ENCODE measurements at places on chromosomes 2 and 18.

GRCh38 chr18:13871701-13872100 is 43.6 kb downstream of the MC2R start:
- DNase-seq, result no peak

DNA sequence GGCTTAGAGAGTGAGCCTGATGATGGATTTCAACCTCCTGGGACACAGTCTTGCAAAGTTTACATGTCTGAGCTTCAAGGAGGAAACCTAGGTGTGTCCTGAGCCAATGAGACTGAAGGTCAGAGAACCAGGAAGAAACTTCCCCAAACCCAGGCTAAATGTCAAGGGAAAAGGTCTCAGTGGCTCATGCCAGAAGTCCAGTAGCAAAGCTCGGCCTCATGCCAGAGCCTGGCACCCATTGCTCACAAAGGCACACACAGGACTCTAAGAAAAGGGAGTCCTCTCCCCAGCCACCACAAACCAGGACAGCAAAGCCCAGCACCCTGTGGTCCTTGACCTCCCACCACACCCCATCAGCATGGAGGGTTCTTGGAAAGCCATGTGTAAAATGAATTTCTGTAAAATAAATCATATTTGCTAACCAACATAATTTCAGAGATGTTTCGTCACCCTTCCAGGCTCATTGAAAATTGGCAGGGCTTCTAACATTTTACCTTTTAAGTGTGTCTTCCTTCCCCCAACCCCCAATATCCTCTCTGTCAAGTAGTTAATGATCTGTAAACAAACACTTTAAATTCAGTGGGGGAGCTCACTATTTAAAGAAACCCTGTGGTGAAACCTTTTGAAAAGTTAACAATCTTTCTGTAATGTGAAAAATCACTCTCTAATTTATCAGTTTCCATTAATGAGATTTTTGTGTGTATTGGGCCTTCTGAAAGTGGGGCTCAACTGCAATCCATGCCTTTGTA is 77.1 kb downstream of the BCL11A start:
- no peak for DNase-seq

DNA sequence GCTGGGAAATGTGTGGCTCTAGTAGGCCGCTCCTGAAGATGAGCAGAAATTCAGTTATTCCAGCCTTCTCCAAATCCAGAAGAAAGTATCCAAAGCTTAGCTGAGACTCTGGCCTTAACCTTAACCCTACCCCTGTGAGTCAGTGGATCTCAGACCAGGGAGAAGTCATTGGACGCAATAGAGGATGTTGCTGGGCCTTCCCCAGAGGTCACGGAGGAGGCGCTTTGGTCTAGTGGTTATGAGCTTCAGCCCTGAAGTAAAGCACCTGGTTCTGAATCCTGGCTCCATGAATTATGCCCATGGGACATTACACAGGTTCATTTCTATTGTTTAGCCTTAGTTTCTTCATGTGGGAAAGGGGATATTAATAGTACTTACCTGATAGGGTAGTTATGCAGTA is 24.0 kb downstream of the PKDCC start:
- DNase-seq, result no peak

GRCh38 chr2:110843959-110844510 is 111.7 kb downstream of the ACOXL start:
- DNase-seq, result no peak

GRCh38 chr2:65706411-65706810 is 274.0 kb upstream of the SPRED2 start:
- no peak for DNase-seq

- DNase-seq, result no peak
These were observed 16.8 kb downstream of the PPP1CB start for GRCh38 chr2:28768422-28768821.

- DNase-seq, result no peak
These were observed 119.6 kb upstream of the EPAS1 start for GRCh38 chr2:46177461-46178089.

DNA sequence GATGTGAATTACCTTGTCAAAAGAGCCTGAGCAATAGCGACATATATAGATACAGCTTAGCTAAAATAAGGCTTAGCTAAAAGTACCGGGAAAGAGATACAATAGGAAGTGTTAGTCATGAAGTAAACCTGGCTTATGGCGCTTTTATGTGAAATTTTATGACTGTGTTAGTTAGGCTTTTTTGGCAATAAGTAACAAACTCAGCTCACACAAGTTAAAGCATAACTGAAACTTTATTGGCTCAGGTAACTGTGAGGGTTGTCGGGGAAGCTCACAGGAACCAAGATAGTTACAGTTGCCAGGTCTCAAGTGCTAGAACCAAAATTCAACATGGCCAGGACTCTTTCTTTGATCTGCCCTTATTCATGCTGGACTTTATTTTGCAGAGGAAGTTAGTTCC is 925.0 kb upstream of the GYPC start:
- no peak for DNase-seq

DNA sequence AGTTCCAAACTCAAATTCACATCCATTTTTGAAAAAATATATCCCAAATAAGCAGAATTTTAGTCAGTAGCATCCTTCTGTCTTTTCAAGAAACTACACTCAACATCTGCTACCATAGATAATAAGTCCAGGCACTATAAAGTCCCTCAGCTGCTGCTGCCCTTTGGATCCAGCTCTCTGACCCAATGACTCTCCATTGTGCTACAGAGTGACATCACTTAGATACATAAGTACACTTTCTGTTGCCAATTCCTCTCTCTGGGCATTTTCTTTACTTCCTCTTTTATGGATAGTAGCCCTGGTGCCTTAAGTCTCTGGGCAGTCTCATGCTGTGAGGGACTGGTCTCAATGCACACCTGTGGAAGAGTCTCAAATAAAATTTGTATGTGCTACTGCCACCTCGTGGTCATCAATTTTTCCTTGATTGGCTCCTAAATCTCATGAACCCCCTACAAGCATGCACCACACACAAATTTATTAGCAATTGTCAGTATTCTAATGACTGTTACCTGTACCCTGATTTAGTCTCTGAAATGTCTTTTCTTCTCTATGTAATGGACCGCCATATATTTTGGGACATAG is 219.2 kb downstream of the LRP1B start:
- no peak for DNase-seq
